ENCODE measurements at places on chromosomes 4 and X. TPM values are rescaled to one million over a fixed set of nuclear protein-coding genes. Genes with fewer than 3 reads are reported as not detected.

The PRDM8 gene
- total RNA-seq = 4.2 TPM

The ZFP42 gene
- not detected for total RNA-seq

The ARSJ gene
- total RNA-seq = not detected

The TLR3 gene
- total RNA-seq = 0.70 TPM

The DHX15 gene
- total RNA-seq = 193 TPM

The CT45A5 gene
- not detected for total RNA-seq

The TCP11X2 gene
- total RNA-seq = not detected

The STBD1 gene
- 1.6 TPM for total RNA-seq

The ARR3 gene
- total RNA-seq = not detected

The EXOSC9 gene
- total RNA-seq = 56.8 TPM

The CDKL2 gene
- total RNA-seq = 0.45 TPM

The MID1IP1 gene
- total RNA-seq = 67.5 TPM

The RHOXF2B gene
- not detected for total RNA-seq

The FUNDC1 gene
- total RNA-seq = 11.8 TPM

The DCAF16 gene
- total RNA-seq = 39.2 TPM

The BEX4 gene
- 9.0 TPM for total RNA-seq

The SLITRK4 gene
- not detected for total RNA-seq

The PRR32 gene
- total RNA-seq = not detected

The IL2RG gene
- total RNA-seq = 348 TPM

The GPR173 gene
- total RNA-seq = not detected

The HSD17B13 gene
- 0.16 TPM for total RNA-seq

The CSAG2 gene
- not detected for total RNA-seq

The CD40LG gene
- total RNA-seq = 5.1 TPM

Measured in activated CD8-positive, alpha-beta T cell treated with anti-CD3 and anti-CD28 coated beads, Interleukin-2, amount 10 ng/mL, durations not matched to agents 7 days and 5 days (primary cell).